ENCODE measurements at places on chromosomes 4 and X.
A peak's percentile ranks its signal among the peaks of the same experiment; 100 is the strongest.

GRCh38 chrX:16528620-16529019 is 121.3 kb upstream of the S100G start:
- no peak for DNase-seq

GRCh38 chr4:151806511-151806927 is 45.7 kb upstream of the GATB start:
- peak; percentile 64 for DNase-seq

DNA sequence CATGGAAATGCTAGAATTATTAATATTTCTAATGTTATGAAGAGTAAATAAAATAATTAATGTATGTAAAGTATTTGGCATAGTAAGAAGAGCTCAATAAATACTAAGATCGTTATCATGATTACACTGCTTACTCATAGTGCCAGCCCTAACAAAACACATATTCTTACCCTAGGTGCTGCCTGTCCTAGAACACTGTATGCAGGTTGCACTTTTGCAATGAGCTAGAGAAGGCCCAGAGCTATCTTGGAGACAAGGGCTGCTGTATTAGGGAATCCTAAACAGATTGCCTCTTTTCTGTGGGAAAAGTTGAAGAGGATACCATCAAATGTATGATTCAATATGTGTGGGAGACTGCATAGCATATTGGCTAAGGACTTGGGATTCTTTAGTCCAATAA is 48.0 kb upstream of the TMEM164 start:
- no peak for DNase-seq

DNA sequence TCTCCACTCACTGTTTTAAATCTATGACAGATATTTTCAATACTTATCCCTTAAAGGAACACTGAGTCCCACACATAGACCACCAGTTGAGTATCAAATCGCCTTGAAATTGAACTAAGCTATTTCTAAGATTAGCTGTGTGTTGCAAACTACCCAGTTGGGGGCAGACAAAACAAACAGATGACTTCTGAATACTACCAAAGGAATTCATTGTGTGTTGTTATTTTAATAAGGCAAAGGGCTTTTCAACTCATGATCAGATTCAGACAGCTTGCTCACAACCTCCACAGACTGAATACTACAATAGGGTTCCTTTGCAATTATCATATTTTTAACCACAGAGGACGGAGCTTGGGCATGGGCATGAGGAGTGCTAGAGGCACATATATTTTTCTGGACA is 283.0 kb upstream of the GPC4 start:
- peak; percentile 15 for DNase-seq

DNA sequence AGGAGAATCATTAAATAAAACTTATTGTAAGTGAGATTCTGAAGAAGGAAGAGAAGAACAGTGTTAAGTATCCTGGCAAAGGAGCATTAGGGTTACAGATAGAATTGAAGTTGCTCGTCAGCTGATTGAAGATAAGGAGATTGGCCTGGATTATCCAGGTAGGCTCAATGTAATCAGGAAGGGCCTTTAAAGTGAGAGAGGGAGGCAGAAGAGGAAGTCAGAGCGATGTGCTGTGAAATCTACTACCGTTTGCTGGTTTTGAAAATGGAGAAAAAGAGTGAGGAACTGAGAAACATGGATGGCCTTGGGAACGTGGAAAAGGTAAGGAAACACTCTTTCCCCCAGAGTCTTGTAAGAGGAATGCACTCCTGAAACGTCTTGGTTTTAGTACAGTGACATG is 245.7 kb downstream of the ANTXR2 start:
- DNase-seq, result no peak
